CD4-positive, alpha-beta T cell treated with Interleukin-10 for 1 hour (primary cell): ENCODE measurements at places on chromosomes 12 and 14.

GRCh38 chr12:29073631-29074239, 75.3 kb upstream of the FAR2 start:
- peak; percentile 55 for DNase-seq

DNA sequence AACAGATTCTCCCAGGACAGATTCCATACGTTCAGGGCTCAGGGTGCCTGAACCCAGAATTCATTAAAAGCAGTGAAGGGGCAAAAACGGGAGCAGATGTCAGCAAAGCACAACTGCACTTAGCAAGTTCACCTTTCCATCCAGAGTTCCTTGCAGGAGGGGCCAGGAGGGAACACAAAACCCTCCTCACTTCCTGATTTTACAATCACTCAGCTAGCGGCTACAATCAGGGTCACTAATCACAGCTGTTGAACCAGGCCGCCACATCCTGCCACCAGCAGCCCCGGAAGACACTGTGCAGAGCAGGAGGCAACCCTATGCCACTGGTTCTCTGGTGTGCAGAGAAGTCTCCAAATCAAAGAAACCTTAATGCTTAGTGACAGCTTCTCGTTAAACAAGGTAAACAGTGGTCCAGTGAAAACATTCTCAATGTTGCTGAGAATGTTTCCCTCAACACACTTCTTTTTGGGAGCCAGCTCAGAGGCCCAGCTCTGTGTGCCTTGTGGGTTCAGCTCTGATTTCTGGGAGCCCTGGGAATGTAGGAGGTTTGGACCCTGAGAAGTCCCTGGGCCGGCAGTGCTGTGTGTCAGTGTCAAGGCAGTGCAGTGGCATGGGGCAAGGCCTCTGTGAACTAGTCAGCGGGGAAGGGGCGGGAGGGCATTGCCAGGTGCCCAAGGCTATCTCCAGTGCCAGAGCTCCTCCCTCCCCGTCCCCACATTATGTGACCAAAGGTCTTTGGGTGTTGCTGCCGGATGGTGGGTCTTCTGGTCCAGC, 54.5 kb downstream of the VCPKMT start:
- DNase-seq, result peak; percentile 82

DNA sequence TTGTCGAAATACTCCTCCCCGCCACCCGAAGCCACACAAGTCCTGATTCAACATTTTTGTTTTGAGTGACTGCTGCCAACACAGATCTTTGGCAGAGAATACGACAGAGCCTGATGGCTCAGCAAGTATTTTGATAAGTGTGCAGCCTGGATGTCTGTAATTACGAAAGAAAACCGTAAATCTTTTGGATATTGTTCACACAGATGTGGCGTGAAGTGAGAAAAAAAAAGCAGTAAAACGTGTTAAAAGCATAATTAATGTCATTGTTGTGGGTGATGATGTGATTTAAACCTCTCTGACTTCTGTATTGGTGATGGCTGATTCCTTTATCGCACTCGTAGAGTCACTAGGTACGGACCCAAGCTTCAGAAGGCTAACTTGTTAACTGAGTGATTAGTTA, 98.7 kb downstream of the PHETA1 start:
- DNase-seq, result no peak

GRCh38 chr12:116620492-116621191, 61.5 kb downstream of the MAP1LC3B2 start:
- no peak for DNase-seq

- DNase-seq, result no peak
Measured at GRCh38 chr12:88241862-88242570, 99.9 kb downstream of the TMTC3 start.

- DNase-seq, result no peak
Measured at GRCh38 chr12:131871677-131872076, 22.7 kb upstream of the ULK1 start.

GRCh38 chr12:88922816-88923215, 342.5 kb upstream of the KITLG start:
- no peak for DNase-seq

DNA sequence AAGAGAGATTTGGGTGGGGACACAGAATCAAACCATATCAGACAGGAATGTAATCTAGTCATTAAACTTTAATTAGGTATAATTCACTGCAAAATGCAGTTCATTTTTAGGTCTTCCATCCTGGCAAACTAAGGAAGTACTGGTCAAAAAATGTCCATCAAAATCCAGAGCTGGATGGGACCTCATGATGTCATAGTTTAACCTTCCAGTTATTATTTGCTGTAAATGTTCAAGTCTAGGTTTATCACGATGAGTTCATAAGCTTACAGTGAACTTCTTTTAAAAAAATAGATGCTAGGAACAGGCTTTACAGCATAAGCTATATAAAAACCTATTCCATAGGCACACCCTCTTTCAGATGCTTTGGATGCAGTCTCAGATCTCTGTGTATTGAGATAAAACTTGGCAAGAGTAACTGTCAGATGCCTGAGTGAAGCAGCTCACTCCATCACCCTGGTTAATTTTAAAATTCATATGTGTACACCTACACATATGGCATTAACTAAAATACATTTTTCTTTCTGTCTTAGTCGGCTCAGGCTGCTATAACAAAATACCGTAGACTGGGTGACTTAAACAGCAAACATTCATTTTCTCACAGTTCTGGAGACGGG, 7.9 kb downstream of the SSPN start:
- no peak for DNase-seq

DNA sequence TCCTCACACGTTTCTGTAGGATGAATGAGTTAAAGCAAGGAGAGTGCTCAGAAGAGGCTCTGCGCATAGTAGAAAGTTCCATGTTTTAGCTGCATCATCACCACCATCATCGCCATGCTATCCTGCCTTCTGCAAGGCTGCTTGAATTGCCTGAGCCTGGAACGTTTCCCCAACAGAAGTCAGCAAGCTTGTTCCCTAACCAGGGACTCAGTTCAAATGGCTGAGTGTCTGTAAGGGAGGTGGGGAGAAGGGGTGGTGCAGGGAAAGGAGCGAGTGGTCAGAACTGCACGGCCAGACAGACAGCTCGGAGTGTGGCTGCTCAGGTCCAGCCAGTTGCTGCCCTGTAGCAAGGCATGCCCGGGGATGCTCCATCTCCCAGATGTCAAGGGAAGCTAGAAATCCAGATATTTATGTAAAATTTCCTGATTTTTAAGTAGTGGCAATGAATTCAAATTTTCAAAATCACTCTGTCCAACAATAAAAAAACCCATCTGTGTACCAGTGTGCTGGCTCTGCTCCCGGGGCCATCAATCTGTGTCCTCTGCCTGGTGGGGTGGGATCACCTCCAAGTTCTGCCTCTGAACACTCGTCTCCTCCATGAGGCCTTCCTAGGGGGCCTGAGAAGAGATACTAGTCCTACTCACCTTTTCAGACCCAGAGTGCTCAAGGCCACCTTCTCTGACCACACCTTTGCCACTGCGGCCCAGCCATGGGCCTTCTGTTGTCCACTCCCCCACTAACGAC, 162.7 kb downstream of the FOXN3 start:
- DNase-seq, result no peak

GRCh38 chr14:103443111-103443510, 57.9 kb downstream of the MARK3 start:
- DNase-seq, result no peak

- DNase-seq, result no peak
Measured at GRCh38 chr12:86724716-86725115, 468.5 kb upstream of the MGAT4C start.

DNA sequence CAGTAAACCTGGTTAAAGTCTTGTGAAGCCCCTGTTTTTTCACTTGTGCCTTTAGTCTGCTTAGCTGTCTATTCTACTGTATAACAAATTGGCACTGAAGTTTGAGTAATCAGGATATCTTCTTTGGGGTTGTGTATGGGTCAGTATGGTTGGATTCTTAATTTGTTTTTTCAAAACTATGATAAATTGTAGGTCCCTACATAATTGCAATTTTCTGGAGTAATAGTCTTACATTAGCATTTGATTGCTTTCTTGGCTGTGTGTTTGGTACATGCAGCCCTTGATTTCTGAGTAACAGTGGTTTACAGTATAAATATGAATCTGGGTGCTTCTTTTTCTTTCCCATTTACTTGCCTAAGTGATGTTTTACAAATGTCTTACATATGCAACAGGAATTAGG, 186.6 kb downstream of the TMTC2 start:
- DNase-seq, result no peak

DNA sequence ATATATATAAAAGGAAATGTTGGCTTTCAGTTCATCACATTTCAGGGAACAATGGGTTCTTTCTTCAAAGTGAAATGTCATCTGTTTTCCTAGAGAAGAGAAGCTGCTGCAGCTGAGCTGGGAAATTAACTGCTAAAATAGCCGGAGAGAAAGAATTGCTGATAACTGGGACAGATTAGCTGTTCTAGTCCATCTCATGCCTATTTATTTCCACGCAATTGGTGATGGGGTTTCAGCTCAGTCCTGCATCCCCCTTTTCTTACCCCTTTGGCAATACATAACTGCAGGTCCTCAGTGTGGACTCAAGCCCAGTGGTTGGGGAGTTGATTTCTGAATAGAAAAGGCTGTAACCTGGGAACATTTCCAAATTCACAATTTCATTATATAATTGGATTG, 436.9 kb upstream of the TMEM132C start:
- DNase-seq, result no peak

GRCh38 chr12:96687719-96688118, 198.3 kb downstream of the CFAP54 start:
- DNase-seq, result no peak

DNA sequence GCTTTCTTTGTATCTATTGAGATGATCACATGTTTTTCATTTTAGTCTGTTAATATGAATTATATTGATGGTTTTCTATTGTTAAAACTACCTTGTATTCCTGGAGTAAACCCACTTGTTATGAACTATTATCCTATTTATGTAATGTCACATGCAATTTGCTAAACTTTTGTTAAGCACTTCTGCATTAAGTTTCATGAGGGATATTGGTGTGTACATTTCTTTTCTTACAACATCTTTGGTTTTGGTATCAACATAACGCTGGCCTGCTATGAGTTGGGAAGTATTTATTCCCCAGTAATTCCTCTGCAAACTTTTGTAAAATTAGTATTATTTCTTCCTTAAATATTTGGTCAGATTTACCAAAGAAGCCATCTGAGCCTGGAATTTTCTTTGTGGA, 46.5 kb upstream of the AMIGO2 start:
- no peak for DNase-seq

GRCh38 chr12:9751204-9752144, 9.2 kb downstream of the CD69 start:
- peak; percentile 88 for DNase-seq

GRCh38 chr12:3332188-3332587, 158.8 kb upstream of the PRMT8 start:
- DNase-seq, result no peak

DNA sequence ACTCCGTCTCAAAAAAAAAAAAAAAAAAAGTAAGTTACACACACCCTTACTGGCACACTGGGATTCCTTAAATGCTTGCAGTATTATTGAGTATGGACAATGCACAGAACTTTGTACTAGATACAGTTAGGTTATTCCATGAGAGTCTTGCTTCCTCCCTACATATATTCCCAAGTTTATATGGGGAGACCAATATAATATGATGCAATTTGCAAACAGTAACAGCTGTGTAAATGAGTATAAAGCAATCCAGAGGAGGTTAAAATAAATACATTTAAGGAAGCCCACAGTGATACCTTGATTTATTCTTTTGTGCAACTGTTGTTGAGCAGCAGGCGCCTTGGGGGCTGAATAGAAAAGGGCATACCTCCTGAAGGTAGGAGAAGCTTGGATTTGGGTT, 26.6 kb downstream of the RASSF3 start:
- DNase-seq, result no peak

- peak; percentile 74 for DNase-seq
Measured at GRCh38 chr12:2795291-2796186, 769 bp downstream of the FKBP4 start.

- peak; percentile 33 for DNase-seq
Measured at GRCh38 chr12:125185740-125186470, 120.7 kb downstream of the AACS start.

GRCh38 chr12:65490250-65490649, 211.8 kb downstream of the MSRB3 start:
- DNase-seq, result no peak

DNA sequence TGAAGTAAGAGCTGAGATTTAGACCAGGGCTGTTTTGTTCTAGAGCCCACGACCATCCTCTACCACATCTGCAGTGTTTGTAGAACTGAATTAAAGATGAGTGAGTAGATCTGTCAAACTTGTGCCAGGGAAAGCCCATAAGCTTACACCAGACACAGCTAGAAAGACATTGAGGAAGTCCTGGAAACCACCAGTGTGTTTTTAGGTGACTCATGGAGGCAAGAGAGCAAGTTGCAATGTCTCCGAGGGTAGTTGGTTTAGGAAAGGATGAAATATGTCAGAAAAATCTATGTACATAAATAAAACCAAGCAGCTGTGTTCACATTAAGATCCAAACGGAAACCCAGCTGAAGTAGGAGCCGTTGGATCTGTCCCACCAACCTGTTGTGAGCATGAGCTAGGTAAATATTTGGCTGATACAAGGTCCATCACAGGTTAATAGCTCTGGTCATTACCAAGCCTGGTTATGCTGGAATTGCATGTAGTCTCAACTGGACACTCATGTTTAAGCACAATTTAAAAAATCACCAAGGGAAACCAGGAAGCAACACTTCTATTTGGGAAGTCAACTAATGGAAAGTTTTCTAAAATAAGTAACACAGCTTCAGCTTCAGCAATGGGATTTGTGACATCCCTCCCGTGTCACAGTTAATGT, 49.9 kb upstream of the PLEKHG3 start:
- DNase-seq, result no peak

DNA sequence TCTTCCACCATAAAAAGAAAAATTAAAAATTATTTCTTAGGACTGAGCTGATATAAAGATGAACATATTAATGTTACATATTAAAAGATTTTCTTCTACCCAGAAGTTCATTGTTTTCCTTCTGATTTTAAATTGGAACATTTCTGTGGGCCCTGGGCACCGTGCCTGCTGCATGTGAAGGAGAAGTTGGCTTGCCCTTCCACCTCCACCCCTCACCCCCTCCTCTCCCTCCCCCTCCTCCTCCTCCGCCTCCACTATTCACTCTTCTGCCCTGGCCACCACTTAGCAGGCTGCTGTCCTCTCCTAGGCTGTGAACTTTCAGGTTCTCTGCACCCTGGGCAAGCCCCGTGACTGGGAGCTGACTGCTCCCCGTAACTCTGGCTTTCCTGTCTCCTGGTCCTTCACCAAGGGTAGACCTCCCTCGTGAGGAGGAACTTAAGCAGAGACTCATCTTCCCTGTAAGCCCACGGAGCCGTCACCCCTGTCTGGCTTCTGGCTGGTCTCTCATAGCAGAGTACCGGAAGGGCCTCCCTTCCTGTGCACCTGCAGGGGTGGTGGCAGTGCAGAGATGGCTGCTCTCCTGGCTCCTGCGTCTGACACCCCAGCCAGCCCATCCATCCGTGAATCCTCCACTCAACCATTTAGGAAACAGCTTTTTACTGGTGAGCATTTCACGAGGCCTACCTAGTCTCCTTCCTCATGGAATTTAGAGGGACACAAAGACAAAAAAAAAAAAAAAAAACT, 12.8 kb downstream of the TUNAR start:
- no peak for DNase-seq
